Activated naive CD4-positive, alpha-beta T cell treated with anti-CD3 and anti-CD28 coated beads, Interleukin-2, amount 50 U/mL, for 72 hours (primary cell): ENCODE measurements at places on chromosomes 13 and 19.
A peak's percentile ranks its signal among the peaks of the same experiment; 100 is the strongest.

GRCh38 chr19:48090281-48090802 lies 20.3 kb downstream of the PLA2G4C start:
- DNase-seq = no peak

GRCh38 chr19:18226956-18227780 lies 930 bp upstream of the PDE4C start:
- DNase-seq = no peak

- no peak for DNase-seq
These were observed 385.9 kb upstream of the SPRY2 start for GRCh38 chr13:80726868-80727267.

- no peak for DNase-seq
These were observed 45.8 kb downstream of the LRCH1 start for GRCh38 chr13:46598820-46599180.

- DNase-seq = no peak
These were observed 65.7 kb downstream of the IPO5 start for GRCh38 chr13:98019186-98019585.

DNA sequence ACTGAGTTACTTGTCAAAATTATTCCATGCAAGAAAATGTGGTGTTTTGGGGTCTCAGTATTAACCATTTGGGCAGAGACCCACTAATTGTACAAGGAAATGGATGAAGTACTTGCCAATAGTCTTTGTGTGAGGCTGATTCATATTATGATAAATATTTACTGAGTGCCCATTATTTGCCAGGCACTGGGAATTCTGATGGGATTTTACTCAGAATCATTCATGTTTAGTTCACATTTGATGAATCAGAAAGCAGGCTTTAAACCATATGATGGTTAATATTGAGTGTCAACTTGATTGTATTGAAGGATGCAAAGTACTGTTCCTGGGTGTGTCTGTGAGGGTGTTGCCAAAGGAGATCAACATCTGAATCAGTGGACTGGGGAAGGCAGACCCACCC lies 66.2 kb upstream of the SOX21 start:
- DNase-seq = no peak

DNA sequence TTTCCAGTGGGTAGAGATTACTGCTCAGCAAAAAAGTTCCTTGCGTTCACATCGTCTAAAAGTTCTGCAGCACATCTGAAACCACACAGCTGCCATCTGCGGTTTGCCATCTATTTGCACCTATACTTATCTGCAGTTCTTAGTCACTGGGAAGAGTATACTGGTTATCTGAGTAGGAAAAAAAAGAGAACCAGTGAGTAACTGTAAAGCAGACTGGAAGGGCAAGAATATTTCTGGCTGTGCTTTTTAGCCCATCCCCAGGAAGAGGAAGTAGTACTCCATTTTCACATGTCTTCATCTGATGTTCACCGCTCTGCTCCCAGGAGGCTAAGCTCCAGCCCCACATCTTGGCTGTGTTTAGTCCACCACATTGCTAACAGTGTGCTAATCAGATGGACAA lies 35.6 kb downstream of the EFNB2 start:
- DNase-seq = no peak

DNA sequence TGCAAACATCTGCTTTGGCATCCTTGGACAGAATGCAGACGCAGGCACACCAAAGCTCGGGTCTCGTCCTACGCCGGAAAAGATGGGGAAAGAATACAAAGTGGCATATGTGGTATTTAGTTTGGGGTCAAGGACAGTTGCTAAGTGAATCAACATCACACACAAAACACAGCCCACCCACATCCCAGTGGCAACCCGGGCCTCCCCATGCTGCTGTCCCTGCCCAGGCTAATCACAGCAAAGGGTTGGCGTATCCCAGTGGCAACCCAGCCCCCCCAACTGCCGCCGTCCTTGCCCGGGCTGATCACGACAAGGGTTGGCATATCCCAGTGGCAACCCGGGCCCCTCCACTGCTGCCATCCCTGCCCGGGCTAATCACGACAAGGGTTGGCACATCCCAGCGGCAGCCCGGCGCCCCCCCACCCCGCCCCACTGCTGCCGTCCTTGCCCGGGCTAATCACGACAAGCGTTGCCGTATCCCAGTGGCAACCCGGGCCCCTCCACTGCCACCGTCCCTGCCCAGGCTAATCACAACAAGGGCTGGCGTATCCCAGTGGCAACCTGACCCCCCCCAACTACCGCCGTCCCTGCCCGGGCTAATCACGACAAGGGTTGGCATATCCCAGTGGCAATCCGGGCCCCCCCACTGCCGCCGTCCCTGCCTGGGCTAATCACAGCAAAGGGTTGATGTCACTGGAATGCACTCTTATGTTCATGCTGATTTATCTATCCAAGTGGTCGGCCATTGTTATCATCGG lies 167.8 kb upstream of the SOX1 start:
- no peak for DNase-seq

- DNase-seq = no peak
These were observed 807 bp downstream of the PGLYRP1 start for GRCh38 chr19:46022061-46022430.

DNA sequence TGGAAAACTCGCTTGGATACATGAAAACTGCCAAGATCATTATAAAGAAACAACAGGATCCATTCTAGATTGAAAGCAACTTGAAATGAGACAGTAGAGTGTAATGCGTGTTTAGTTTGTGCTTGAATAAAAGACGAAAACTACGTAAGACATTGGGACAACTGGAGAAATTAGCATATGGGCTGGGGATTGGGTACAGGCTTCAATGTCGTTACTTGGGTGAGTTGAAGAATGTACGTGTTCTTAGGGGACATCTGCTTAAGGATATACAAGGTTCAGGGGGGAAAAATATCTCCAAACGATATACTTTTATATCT lies 471 bp upstream of the ERVK3-1 start:
- no peak for DNase-seq

GRCh38 chr13:109256866-109257760 lies 529.3 kb downstream of the IRS2 start:
- no peak for DNase-seq

DNA sequence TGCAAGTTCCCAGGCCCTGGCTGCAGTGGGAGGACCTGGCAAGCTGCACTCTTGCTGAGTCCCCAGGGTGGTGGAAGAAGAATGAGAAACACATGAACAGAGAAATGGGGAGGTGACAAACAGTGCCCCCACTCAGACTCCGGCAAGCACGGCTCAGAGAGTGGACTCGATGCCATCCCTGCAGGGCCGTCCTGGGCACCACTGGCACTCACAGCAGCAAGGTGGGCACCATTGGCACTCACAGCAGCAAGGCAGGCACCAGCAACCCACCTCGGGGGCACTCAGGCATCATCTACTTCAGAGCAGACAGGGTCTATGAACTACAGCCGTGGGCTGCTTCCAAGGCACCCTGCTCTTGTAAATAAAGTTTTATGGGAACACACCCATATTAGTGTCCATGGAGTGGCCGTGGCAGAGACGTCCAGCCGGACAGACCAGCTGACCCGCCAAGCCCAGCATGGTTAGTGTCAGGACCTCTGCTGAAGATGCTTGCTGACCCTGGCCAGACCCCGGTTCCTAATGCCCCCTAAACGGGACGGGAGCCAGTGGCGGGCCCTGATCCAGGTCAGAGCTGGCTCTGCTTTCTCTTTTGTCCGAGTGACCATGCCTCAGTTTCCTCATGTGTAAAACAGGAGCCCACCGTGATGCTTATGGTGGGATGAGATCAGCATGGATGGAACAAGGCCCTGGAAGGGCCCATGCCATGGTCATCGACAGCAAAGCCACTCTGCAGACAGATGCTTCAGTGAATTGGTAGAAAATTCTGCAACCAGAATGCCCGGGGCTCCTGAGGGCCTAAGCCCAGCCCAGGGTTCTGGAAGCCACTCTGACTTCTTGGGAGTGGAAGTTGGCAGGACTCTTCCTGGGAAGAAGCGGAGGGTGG lies 2.1 kb upstream of the F10 start:
- peak; percentile 38 for DNase-seq

DNA sequence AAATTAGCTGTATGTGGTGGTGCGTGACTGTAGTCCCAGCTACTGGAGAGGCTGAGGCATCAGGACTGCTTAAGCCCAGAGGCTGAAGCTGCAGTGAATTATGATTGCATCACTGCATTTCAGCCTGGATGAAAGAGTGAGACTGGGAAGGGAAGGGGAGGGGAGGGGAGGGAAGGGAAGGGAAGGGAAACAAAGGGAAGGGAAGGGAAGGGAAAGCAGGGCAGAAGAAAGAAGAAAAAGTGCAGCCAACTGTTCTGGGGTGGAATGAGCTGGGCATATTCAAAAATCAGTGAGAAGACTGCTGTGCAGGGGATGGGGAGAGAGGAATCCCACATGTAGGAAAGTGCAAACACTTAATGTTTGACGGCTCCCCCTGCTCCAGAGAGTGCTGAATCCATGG lies 905.5 kb downstream of the UQCRFS1 start:
- DNase-seq = no peak

DNA sequence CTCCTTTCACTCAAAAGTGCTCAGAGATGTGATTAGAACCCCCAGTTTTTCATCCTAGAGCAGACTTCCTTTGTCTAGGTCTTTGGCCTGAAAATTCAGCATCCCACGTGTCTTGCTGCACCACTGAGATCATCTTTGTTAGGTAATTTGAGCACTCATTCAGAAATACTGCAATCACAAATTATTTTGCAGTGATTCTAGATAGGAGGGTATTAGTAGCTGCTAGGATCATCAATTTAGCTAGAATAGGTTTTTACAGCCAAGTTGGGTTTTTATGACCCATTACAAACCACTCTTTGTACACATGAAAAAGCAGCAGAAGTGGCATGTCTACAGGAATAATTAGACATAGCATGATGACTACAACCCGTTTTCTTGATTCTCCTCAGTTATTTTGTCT lies 219.6 kb downstream of the GPC6 start:
- DNase-seq = no peak

DNA sequence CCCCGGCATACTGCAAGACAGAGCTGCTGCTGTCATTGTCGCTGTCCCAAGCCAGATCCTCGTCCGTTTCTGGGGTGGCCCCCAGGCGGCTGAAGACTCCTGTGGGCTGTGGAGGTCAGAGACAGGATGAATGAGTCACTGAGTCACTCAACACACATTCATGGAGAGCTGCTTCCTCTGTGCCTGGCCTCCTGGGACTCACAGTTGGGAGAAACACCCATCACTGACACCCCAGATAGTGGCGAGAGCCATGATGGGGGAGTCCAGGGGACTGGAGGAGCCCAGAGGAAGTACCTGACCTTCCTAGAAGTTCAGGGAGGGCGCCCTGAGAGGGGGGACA lies 26.0 kb downstream of the C19orf47 start:
- no peak for DNase-seq

GRCh38 chr19:17092696-17093095 lies 17.1 kb downstream of the MYO9B start:
- no peak for DNase-seq

DNA sequence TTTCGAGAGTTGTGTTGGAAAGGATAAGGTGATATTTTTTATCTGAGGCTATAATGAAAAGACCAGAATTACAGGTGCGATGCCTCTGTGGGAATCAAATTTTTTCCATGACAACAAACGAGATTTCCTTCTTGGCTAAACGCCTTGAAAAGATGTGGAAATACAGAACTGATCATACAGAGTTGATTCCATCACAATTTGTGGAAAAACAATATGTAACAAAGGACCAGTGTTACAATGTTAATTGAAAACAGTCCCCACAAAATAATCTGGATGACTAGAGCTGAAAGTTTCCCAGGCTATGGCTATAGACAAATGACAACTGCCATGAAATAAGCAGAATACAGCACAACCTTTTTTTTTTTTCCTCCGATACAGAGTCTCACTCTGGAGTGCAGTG lies 628.9 kb downstream of the DIAPH3 start:
- no peak for DNase-seq

- DNase-seq = no peak
These were observed 264.1 kb downstream of the TSHZ3 start for GRCh38 chr19:31085125-31085524.

DNA sequence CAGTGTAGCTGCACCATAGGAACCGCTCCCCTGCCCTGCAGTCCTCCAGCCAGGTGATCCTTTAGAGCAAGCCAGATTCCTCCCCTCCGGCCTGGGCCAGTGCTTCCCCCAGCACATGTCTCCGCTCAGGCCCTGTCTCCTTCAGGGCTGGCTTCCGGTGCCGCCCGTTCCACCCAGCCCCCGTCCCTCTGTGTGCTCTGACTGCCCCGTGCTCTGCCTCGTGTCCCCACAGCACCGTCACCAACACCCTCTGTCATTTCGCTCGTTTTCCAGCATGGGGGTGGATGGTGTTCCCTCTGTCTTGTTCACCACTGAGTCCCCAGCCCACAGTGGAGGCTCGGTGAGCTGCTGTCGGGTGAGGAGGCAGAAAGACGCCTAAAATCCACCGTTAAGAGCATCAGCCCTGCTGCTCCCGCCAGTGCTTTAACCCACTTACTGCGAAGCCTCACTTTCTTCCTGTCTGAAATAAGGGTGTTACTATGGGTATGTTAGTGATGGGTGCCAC lies 54.5 kb downstream of the TSSK6 start:
- DNase-seq = peak; percentile 79

GRCh38 chr13:32209652-32210051 lies 105.5 kb downstream of the ZAR1L start:
- DNase-seq = no peak

GRCh38 chr13:40502236-40502635 lies 164.2 kb downstream of the FOXO1 start:
- no peak for DNase-seq

DNA sequence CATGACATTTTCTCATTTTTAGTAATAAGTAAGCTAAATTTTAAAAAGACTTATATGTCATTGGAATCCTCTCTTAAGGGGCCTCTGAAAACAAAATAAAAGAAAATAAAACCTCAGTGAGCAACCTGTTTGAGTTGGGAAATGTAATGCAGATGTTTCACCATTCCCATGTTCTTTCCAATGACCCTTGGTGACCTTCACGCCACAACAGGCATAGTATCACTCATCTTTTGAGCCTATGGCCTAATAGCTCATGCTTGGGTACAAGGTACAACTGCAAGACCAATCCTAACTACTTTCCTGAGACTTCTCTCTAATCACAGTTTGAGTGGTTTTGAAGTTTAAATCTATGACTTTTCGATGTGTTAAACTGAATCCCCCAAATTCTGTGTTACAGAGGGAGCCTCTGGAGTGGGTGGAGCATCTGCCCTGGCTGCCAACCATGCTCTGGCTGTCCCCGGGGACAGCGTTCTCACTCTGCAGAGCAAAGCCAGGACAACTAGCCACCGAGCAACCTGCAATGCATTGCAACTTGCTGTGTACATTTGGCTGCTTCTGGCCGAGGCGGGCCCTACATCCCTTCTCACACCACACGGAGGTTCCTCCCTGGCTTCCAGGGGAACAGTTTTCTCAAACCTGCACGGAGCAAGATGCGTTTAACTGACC lies 307.9 kb upstream of the MAB21L1 start:
- no peak for DNase-seq

- no peak for DNase-seq
These were observed 120.9 kb downstream of the ZDHHC20 start for GRCh38 chr13:21338156-21338555.

DNA sequence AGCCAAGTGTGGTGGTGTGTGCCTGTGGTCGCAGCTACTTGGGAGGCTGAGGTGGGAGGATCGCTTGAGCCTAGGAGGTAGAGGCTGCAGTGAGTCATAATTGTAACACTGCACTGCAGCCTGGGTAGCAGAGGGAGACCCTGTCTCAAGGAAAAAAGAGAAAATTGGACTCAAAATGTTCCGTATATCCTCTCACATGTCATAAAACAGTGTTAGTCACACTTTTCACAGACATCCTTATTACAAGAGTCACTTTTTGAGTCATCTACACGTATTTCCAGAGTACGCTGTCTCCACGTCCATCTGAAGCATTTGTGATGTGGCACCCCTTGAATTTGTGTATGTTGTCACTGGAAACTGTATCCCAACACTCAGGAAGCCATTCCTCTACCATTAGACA lies 133.0 kb downstream of the SIPA1L3 start:
- DNase-seq = no peak
